Neuronal stem cell (in vitro differentiated cells): ENCODE measurements at places on chromosomes 13 and 19.

DNA sequence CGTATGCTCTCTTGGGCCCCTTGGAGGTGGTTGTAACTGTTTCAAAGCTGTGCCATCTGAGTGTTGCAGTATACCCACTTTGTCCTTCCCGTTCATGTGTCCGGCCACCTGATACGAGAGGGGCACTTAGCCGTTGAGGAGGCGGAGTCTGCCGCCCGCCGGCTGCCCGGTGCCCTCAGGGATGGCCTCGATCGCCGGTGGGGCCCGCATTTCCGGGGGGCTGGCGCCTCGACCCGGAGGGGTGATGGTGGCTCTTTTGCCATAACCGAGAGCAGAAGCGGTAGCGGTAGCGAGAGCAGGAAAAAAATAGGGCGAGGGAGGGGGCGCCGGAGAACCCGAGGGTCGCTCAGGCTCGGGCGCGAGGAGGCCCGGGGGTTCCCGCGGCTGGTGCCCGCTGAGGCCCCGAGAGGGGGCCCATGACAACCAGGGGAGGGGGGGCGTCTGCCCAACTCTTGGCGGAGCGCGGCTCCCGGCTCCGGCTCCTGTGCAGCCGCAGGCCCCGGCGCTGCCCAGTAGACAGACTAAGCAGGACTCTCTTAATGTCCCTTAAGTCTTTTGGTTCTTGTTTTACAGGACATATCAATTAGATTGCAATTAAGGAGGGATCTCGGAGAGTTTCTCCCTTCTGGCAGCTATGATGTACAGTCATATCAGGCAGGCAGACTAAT is 342.7 kb upstream of the SGCG start:
- H3K36me3 ChIP-seq, result no peaks in the 10 kb centered on the region
- no peak overlapping the region for H3K4me3 ChIP-seq
- H3K4me1 ChIP-seq, result no peaks in the 10 kb centered on the region
- no peak overlapping the region for H3K27ac ChIP-seq
- no peak for DNase-seq

DNA sequence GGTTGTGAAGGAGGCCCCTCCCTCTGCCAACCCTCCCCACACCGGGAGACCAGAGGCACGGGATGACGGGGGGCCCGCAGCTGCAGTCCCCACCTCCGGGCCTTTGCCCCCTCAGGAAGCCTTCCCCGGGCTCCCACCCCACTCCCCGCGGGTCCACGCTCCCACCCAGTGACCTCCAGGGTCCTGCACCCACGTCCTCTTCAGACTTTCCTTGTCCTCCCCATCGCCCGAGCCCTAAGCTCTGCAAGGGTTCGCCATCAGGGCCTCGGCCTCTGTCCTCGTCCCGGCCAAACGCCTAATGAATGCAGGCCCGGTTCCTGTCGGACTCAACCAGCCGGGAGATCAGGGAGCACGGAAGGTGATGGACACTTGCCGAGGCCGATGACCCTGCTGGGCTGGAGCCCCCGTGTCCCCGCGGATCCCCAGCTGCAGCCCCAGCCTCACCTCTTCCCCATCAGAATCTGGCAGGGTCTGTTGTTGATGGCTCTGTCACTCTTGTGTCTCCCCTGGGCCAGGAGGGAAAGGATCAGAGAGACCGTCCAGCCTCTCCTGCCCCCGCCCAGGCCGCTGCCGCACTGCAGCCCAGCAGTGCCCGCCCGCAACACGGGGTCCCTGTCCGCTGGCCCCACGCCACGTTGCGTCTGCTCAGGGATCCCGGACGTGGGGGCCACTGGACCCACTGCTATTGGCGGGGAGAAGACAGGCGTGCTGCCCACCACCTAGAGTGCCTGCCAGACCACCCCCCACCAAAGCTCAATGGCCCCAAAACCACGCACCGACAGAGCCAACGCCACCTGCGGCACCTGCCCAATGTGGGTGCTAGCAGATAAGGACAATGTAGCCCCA is 5.7 kb downstream of the ATP8B3 start:
- peaks cover 5% of the 10 kb centered on the region for H3K27me3 ChIP-seq
- no peaks in the 10 kb centered on the region for H3K36me3 ChIP-seq
- DNase-seq, result no peak
- peaks cover 3% of the 10 kb centered on the region for H3K4me1 ChIP-seq
- no peak overlapping the region for H3K4me3 ChIP-seq

DNA sequence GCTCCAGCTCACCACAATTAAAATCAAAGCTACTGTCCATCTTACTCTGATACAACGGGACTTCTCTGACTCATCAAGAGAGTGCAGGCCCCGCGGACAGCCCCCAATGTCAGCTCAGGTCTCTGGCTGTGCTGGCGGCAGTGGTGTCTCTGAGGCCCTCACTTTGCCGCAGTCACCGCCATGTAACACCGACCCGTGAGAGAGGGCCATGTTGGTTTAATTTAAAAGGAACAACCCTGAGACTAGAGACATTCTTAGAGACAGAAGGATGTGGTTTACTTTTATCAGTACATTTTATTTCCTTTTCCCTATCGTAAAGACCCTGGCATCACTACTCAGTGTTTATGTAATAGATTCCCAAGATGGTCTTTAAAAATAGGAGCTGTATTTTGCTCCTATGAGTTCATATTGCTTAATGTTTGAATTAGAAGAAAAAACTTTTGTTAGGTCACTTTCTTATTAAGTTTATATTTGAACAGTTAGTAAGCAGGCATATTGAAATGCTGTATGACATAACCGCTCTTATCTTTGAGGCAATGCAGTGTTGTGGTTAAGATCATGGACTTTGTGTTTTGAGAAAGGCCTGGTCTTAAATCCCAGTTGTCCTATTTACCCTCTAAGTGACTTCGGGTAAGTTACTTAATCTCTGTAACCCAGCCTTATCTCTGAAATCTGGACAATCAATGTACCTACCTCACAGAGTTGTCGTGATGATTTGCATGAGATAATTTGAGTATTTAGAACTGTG is 23.4 kb downstream of the DGKH start:
- H3K36me3 ChIP-seq, result no peaks in the 10 kb centered on the region
- H3K27ac ChIP-seq, result no peak overlapping the region
- no peak overlapping the region for H3K4me3 ChIP-seq
- no peaks in the 10 kb centered on the region for H3K27me3 ChIP-seq

DNA sequence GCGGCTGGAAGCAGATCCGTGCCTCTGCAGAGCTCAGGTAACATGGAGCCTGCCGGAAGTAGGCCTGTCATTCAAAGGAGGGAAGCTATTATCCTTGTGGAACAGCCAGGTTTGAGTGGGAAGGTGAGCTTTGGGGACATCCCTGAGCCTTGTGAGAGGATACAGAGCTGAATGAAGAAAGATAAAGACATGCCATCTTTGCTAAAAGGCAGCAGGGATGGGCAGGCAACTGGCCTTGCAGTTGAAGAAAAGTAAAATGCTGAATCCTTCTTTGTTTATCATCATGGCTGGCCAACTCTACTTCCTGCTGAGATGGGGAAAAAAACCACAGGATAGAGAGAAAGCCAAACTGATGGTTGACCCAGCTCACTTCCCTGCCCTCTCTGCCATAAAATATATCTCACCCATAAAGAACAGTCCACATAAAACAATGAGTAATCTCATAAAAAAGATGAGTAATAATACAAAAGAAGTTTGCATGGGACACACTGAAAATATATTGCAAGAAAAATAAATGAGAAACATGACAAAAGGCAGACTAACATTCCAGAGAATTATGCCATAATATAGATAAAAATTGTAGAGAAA is 226.3 kb downstream of the DLEU7 start:
- no peak for DNase-seq
- no peaks in the 10 kb centered on the region for H3K27me3 ChIP-seq
- H3K4me3 ChIP-seq, result no peak overlapping the region
- no peak overlapping the region for H3K27ac ChIP-seq
- no peaks in the 10 kb centered on the region for H3K4me1 ChIP-seq
- H3K36me3 ChIP-seq, result no peaks in the 10 kb centered on the region

DNA sequence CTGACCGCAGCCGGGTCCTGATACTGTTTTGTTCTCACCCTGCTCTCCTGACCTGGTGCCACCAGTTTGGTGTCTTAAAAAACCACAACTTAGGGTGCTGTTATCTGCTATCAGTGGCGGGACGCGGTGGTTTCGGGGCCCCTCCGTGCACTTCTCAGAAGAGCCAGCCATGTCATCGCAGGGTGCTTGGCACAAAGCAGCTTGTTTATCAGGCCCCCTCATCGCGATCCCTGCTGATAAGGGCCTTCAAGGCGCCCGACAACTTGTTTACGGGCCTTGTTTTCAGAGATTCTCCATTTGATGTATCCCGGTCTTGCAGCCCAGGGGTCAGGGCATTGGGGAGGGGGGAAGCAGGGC is 58.1 kb upstream of the KLF2 start:
- no peaks in the 10 kb centered on the region for H3K4me1 ChIP-seq
- no peak overlapping the region for H3K4me3 ChIP-seq
- H3K36me3 ChIP-seq, result no peaks in the 10 kb centered on the region
- no peak for DNase-seq

DNA sequence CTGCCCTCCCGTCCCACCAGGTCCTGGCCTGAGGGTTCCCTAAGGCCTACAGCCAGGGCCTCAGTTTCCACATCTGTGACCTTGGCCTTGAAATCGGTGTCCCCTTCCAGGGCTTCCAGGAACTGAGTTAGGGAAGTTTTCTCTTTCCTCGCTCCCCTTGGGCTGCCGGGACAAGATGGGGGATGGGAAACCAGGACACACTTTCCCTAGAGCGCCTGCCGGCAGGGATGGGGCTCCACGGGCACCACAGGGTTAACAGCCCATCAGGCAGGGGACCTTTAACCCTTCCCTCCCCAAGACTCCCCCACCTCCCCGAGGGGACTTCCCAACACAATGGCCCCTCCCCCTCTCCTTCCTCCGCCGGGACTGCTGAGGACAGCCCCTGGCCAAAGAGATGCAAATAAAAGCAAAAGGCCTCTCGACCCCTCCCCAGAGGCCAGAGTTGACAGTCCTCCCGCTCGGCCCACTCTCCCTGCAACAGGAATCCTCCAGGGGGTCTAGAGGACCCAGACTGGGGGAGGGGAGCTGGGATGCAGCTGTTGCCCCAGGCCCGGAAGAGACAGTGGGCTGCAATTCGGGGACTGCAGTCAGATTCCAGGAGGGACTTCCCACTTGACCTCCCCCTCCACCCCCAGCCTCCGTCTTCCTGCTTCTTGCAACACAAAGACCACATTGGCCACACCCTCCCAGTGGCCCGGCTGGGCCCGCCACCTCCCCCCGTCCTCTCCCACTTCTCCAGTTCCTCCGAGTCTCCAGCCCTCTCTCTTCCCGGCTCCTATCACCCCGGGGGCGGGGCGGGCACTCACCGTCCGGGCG is 3.4 kb downstream of the BBC3 start:
- H3K27me3 ChIP-seq, result no peaks in the 10 kb centered on the region
- H3K4me1 ChIP-seq, result peaks cover 36% of the 10 kb centered on the region
- H3K36me3 ChIP-seq, result peaks cover 4% of the 10 kb centered on the region
- DNase-seq, result peak; percentile 96

- no peaks in the 10 kb centered on the region for H3K36me3 ChIP-seq
- H3K4me1 ChIP-seq, result no peaks in the 10 kb centered on the region
- DNase-seq, result no peak
- H3K27ac ChIP-seq, result no peak overlapping the region
Observed at GRCh38 chr19:18478545-18479311, 40.8 kb upstream of the ISYNA1 start.

- H3K4me3 ChIP-seq, result no peak overlapping the region
- no peaks in the 10 kb centered on the region for H3K4me1 ChIP-seq
- no peaks in the 10 kb centered on the region for H3K27me3 ChIP-seq
- H3K27ac ChIP-seq, result no peak overlapping the region
Observed at GRCh38 chr13:99296398-99296797, 10.8 kb downstream of the GPR183 start.

DNA sequence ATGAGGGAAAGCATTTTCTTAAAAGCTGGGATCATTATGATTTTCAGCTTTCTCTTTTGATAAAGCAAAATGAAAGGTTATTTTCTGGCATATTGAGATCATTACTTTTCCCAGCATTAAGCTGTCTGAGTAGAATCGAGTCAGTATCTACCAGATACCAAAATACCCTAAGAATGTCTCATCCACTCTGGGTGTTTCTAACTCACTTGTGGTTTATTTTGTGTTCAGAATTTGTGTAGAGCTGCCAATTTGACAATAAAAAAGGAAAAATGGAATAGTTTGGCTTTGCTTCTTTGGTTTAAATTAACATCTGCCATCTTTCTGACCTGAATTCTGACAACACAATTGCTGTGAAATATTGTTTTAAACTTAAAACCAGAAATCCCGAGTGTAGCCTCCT is 438.7 kb upstream of the ARGLU1 start:
- H3K27ac ChIP-seq, result no peak overlapping the region

GRCh38 chr13:100890645-100891044 is 216.1 kb upstream of the TMTC4 start:
- DNase-seq, result no peak
- peaks cover 9% of the 10 kb centered on the region for H3K4me1 ChIP-seq
- H3K4me3 ChIP-seq, result no peak overlapping the region
- H3K27me3 ChIP-seq, result no peaks in the 10 kb centered on the region
- no peaks in the 10 kb centered on the region for H3K36me3 ChIP-seq
- no peak overlapping the region for H3K27ac ChIP-seq

- peaks cover 11% of the 10 kb centered on the region for H3K4me1 ChIP-seq
- no peak for DNase-seq
- H3K4me3 ChIP-seq, result no peak overlapping the region
Observed at GRCh38 chr19:49645995-49646394, 4.0 kb downstream of the SCAF1 start.

GRCh38 chr19:13505761-13506470 is 363 bp downstream of the CACNA1A start:
- H3K27me3 ChIP-seq, result no peaks in the 10 kb centered on the region
- H3K27ac ChIP-seq, result peak overlapping the region; percentile 70
- peak overlapping the region; percentile 38 for H3K4me3 ChIP-seq
- H3K36me3 ChIP-seq, result peaks cover 3% of the 10 kb centered on the region

GRCh38 chr13:40189426-40189825 is 477.0 kb downstream of the FOXO1 start:
- H3K27me3 ChIP-seq, result no peaks in the 10 kb centered on the region
- H3K4me1 ChIP-seq, result peaks cover 15% of the 10 kb centered on the region

DNA sequence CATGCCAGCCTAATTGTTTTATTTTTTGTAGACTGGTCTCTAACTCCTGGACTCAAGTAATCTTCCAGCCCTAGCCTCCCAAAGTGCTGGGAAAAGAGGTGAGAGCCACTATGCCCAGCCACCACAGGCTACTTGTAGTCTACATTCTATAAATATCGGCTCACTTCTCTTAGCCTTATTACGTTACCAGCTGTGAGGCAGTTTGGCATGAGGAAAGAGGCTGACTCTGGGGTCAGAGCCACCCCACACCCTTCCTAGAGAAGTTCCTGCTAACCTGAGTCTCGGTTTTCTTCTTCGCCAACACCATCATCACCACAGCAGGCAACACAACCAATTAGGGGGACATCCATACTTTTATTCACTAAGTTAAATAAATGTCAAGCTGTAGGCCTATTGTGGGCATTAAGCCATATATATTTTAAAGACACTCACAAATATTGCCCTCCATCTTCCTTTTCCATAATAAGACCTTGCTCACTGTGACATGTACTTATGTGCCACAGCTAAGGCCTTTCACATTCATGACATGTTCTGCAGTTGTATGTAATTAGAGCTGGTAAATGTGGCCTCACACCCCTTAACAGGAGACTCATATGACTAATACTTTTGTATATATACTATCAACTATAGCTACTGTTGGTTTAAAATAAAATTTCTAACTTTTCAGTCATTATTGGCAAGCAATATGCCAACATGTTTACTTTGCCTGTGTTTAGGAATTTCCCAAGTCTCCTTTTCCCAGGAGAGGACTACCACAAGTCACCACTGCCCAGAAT is 5.7 kb downstream of the SLC25A30 start:
- no peaks in the 10 kb centered on the region for H3K27me3 ChIP-seq
- no peaks in the 10 kb centered on the region for H3K4me1 ChIP-seq
- H3K27ac ChIP-seq, result no peak overlapping the region
- no peak overlapping the region for H3K4me3 ChIP-seq

- H3K4me3 ChIP-seq, result no peak overlapping the region
- no peaks in the 10 kb centered on the region for H3K27me3 ChIP-seq
- DNase-seq, result no peak
- H3K4me1 ChIP-seq, result peaks cover 12% of the 10 kb centered on the region
- H3K36me3 ChIP-seq, result no peaks in the 10 kb centered on the region
- H3K27ac ChIP-seq, result no peak overlapping the region
Observed at GRCh38 chr13:111626371-111627305, 306.2 kb downstream of the TEX29 start.
